ENCODE measurements at places on chromosomes 2 and 18. TPM values are rescaled to one million over a fixed set of nuclear protein-coding genes. Genes with fewer than 3 reads are reported as not detected.
A peak's percentile ranks its signal among the peaks of the same experiment; 100 is the strongest.

The TMEM178A gene
- total RNA-seq: 1.0 TPM

The COL5A2 gene
- 61.1 TPM for total RNA-seq

- DNase-seq: no peak
These were observed 92.1 kb downstream of the PHLPP1 start for GRCh38 chr18:62807396-62807795.

GRCh38 chr18:42404151-42404550, 449.1 kb downstream of the PIK3C3 start:
- DNase-seq: no peak

DNA sequence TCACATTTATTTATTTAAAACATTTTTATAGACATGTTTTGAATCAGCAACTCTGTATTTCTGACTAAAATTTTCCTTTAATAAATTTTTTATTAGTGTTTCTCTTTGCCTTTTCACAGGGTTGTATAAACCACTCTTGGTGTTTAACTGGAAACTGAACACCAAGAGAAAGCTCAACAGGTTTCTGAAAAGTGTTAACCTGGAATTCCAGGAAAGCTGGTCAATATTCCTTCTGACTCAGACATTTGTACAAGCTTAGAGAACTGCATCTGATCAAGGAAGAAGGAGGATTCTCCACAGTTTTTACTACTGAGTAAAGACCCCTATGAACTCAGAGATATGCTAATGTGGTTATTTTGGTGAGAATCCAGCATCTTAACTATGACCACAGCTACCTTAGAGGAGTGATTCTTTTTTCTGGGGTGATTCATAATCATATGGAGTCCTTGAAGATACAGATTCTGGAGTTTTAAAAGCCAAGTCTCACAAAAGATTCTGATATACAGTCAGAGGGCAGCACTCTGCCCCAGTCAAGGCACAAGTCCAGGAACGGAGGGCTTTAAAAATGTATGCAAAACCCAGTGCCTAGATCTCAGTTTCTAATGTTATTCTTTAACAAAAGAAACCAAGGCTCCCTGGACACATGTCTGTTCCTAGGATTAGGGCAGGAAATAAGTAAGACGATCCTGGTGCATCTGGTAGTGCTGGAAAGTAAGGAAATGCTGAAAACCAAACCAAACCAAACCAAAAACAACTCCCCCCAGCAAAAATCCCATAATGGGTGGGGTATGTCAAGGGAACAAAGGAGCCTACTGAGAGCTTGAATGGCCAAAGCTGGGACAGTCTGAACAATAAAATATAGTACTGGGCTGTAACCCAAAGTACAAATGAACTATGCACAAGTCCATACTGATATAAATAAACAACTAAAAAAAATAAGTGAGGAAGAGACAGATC, 85.1 kb upstream of the FZD5 start:
- peak; percentile 10 for DNase-seq

GRCh38 chr2:151849413-151850010, 21.3 kb upstream of the ARL5A start:
- no peak for DNase-seq

DNA sequence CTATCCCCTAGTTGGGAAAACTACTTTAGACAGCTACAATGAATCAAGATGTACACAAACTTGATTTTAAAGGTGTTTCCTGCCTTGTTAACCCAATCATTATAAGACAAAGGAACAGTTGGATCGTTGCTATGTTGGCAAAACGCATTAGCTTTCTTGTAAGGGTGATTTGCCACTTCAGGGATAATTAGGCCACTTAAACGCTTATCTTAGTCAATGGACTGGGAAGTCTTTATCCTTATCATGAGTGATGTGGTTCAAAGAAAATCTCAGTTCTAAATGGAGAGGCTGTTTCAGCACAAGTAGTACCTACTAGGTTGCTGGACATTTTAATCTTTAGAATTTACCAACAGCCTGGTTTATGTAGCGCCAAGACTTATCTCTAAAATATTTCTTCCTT, 406.1 kb upstream of the MEX3C start:
- no peak for DNase-seq

- peak; percentile 96 for DNase-seq
These were observed 5.5 kb upstream of the ID2 start for GRCh38 chr2:8676191-8676920.

Data from posterior vena cava (tissue), 2 donors.